Stimulated activated CD4-positive, alpha-beta T cell treated with anti-CD3 and anti-CD28 coated beads, Interleukin-4, amount 100 ng/mL, for 4 hours (primary cell): ENCODE measurements at places on chromosomes 12 and 14.

GRCh38 chr12:71201136-71201679 lies 43.4 kb upstream of the TSPAN8 start:
- no peak for DNase-seq

- DNase-seq = no peak
Observed at GRCh38 chr12:113083863-113084435, 27.4 kb downstream of the DTX1 start.

GRCh38 chr14:72172049-72172448 lies 239.8 kb downstream of the RGS6 start:
- no peak for DNase-seq

DNA sequence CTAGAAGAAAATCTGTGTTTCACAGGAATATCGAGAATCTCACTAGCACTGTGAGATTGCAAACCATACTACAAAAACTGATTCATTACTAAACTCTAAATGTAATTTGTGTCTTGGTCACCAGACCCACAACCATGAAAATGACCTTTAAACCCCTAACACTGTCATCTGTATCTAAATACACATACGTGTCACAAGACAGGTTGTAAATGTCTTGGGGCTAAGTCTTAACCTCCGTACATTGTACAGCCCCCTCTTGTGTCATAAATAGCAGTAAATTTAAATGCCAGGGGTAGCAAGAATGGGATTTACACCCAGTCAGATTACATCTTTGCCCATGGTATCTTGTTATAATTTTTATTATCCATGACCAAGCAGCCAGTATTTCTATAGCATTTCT lies 117.3 kb downstream of the GPR135 start:
- DNase-seq = no peak

GRCh38 chr12:123077298-123078119 lies 73.4 kb downstream of the PITPNM2 start:
- DNase-seq = no peak

GRCh38 chr14:100823413-100824080 lies 2.4 kb upstream of the MEG3 start:
- no peak for DNase-seq

DNA sequence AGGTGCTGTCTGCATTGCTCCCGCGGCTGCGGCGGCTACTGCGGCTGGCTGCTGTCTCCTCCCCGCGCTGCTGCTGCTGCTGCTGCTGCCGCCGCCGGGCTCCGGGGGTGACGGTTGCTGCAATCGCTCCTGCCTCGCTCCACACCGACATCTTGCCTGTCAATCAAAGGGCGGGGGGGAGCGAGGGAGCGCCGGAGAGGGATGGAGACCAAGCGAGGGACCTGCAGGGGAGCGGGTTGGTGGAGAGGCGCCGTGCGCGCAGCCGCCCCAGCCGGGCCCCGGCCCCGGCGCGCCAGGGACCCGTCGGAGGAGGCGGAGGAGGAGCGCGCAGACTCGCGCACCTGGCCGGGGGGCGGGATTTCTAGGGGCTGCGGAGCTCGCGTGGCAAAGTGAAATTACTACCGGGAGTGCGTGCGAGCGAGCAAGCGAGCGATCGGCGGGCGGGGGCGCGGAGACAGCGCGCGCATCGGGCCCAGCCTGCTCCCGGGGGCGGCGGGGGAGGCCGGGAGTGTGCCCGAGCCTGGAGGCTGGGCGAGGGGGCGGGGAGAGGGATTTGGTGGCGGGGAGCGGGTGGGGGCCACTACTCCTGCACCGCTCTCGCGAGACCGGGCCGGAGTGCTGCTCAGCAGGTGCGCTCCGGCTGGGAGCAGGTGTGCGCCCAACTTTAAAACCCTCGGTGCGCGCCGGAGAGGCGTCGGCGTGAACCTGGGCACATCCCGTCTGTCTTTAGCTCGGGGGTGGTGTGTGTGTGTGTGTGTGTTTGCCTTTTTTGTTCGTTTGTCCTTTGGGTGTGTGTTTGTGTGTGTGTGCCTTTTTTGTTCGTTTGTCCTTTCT lies at the start of gene KSR2:
Gene KSR2, minus strand, starts transcription at position 165 of the 834 bp plus-strand sequence. CDS start 735 bp downstream, outside the sequence.
- DNase-seq = peak; percentile 54

- peak; percentile 54 for DNase-seq
Observed at GRCh38 chr14:49879646-49880204, 13.2 kb upstream of the ARF6 start.

GRCh38 chr12:19528750-19529149 lies 89.5 kb downstream of the AEBP2 start:
- DNase-seq = no peak

- DNase-seq = no peak
Observed at GRCh38 chr14:63224196-63224595, 20.0 kb downstream of the RHOJ start.

DNA sequence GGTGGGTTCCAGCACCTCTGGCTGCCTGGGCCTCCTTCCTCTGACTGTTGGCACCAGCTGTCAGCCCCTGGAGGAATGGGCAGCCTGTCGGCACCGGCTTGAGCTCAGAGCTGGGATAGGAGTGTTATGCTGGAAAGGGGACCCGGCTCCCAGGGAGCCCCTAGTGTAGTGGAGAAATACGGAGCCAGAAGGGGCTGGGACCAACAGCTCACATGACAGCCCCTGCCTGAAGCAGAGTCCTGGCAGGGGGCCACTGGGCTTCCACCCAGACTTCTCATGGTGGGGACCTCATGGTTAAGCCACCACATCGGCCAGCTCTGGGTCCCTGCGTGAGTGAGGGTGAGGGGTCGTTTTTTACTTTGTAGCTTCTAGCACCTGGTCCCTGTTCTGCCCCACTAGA lies 174.5 kb downstream of the TSPAN9 start:
- no peak for DNase-seq

- DNase-seq = no peak
Observed at GRCh38 chr12:91381309-91381804, 198.7 kb upstream of the DCN start.

- no peak for DNase-seq
Observed at GRCh38 chr14:89507926-89508460, 91.0 kb upstream of the FOXN3 start.

DNA sequence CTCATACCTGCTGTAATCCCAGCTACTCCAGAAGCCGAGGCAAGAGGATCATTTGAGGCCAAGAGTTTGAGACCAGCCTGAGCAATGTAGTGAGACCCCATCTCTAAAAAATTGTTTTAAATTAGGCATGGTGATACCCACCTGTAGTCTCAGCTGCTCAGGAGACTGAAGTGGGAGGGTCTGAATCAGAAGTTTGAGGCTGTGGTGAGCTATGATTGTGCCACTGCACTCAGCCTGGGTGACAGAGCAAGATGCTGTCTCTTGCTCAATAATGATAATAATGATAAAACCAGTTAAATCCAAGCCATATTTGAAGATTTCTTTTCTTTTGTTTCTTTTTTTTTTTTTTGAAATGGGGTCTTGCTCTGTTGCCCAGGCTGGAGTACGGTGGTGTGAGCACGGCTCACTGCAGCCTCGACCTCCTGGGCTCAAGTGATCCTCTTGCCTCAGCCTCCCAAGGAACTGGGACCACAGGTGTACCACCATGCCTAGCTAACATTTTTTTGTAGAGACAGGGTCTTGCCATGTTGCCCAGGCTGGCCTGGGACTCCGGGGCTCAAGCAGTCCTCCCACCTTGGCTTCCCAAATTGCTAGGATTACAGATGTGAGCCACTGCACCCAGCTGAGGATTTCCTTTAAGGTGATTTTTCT lies 12.8 kb downstream of the PSMA6 start:
- DNase-seq = no peak

GRCh38 chr12:11769723-11770514 lies 120.4 kb downstream of the ETV6 start:
- DNase-seq = no peak

DNA sequence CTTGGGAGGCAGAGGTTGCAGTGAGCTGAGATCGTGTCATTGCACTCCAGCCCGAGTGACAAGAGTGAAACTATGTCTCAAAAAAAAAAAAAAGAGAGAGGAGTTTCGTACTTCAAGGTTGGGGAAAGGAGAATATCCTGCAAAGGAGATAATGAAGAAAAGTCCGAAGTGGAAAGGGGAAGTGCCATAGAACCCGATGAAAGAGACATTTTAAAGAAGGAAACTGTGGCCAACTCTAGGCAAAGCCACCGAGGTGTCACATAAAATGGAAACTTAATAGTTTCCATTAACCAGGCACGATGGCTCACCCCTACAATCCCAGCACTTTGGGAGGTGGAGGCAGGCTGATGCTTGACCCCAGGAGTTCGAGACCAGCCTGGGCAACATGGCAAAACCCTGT lies 15.0 kb upstream of the LTBP2 start:
- DNase-seq = no peak

- no peak for DNase-seq
Observed at GRCh38 chr14:96629558-96630222, 127.5 kb downstream of the PAPOLA start.

DNA sequence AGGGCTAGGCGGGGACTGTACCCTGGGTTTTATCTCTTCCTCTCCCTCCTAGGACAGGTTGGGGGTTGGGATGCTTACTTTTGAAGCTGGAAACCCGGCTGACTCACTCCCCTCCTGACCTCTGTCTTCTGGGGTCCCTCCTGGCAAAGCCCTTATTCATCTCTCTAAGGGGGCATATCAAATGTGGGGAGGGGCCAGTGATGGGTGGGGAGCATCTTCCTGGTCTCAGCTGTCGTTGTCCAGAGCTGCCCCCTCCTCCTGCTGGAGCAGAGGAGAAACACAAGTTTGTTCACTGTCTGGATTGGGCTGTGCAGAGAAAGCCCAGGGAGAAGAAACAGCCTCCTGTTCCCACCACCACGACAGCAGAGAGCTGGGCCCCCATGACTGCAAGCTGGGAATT lies 85.8 kb downstream of the TNFAIP2 start:
- DNase-seq = no peak

DNA sequence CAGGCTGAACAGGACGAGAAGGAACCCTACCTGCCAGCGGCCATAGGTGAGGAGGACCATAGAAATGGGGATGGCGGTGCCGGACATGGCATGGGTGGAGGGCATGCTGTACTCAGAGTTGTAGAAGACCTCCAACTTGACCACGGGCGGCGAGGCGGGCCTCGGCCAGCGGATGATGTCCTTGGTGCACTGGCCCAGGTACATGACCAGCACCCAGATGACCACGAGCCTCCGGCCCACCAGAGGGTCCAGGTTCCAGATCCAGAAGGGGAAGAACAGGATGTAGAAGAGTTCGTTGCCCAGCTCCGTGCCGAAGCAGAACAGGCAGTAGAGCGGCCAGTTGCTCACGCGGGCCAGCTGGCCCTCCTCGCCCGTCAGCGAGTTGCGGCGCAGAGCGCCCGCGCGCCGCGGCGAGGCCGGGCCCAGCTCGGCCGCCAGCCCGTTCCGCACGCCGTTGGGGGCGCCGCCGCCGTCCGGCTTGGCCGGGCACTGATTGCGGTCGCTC lies 582 bp downstream of the SGPP1 start:
- peak; percentile 4 for DNase-seq

DNA sequence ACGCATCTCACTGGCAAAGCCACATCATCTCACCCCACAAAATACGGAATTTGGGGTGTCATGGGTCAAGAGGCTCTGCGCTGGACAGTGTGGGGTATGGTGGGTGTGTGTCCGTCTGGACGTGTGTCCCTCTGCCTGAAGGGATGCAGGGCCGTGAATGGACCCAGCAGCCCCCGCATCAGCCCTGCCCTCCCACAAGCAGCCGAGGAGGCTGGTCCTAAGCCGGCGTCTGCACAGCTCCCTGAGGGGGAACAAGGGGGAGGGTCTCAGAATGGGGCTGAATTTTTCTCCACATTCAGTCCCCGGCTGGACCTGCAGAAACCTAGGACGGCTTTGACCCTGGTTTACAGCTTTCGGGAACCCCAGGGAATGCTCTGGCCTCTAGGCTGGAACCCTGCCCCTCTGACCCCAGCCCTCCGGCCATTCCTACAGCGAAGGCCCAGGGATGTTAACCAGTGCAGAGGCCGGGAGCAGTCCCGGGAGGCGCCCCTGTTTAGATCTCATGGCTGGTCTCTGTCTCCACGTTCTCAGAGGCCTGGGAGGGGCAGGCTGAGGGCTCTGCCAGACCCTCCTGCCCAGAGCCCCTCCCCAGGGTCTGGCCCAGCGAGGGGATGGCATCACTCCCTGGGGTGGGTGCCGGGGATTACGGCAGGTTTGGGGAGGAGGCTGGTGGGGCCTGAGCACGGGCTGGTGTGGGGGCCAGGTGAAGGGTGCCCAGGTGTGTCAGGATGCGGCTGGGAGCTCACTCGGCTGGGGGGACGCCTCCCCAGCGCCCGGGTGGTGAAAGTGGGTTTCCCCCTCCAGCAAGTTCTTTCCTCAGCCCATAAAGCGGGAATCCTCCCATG lies 156.5 kb upstream of the C14orf180 start:
- DNase-seq = no peak

DNA sequence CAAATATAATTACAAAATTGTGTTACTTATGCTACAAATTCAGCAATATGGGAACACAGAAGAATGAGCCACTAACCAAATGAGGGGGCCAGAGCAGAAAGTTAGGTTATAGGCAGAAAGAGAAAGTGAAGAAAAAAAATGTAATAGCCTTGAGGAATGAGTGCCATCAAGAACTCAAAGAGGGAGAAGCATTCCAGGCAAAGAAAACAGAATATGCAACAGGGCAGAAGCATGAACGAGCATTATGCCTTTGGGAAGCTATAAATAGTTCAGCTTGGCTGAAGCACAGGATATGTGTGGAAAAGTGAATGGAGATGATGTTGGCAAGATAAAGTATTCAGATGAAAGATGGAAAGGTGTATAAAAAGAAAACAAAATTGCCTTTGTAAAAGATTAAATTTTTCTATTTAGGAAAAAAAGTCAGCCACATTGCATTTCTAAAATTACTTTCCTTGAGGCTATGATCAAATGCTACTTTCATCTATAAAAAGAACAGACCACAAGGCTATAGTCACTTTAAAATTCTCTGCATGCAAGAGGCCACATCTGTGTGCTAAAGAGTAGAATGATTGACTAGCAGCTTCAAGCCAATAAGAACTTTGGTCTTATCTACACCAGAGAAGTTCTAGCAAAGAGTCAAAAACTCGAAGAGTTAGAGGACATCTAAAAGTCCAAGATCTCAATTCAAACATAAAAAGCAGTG lies 193.6 kb upstream of the GARIN6 start:
- DNase-seq = no peak

DNA sequence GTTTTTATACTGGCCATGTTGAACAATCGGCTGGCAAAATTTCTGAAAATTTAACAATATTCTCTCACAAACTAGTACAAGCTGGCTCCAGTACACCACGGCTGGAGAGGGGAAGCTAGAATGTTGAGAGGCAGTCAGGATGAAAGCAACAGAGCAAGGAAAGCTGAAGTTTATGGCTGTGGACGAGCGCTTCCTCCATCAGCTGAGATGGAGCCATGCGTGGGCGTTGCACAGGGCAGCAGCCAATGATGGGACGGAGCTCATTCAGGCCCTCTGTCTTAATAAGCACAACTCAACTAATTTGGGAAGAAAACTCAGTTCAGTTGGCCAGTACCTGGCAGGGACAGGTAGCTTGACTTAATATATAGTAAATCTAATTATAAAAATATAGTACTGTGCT lies 14.1 kb upstream of the DCP1B start:
- no peak for DNase-seq

GRCh38 chr12:95322326-95322725 lies 104.7 kb downstream of the VEZT start:
- DNase-seq = no peak

DNA sequence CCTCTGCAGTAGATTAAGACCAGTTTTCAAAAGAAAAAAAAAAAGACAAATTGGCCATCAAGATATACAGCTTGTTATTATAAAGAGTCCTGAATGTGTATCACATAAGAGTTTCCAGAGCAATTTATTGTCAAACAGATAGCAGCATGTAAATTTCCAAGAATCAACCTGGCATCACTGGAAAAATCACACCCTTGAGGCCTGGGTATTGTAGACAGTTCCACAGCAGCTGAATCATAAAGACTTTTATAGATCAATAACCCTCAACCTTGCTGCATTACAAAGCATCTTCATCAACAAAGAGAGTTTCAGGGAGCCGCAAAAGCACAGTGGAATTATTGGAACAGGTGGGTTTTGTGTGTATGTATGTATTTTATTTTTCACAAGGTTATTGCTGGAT lies 94.6 kb upstream of the LRIG3 start:
- DNase-seq = no peak
